CD4-positive, alpha-beta T cell treated with Interleukin-6 at 100 ng/mL for 8 hours (primary cell): ENCODE measurements at places on chromosomes 5 and 9.

DNA sequence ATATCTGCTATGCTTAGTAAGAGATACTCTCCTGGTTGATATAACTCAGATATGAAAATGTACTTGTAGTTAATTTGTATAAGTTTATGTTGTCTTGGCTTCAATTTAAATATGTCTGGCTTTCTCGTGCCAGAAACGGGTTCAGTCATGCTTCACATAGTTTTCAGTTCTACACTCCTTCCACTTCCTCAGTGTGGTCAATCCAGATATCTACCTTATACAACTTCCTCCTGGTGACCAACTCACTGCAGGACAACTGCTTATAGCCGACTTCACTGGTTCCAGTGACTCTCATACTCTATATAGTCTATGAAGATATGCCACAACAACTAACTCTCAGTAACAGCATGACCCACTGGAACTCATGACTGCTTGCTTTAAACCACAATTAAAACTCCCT lies 690.4 kb downstream of the SLCO4C1 start:
- no peak for DNase-seq

- no peak for DNase-seq
Observed at GRCh38 chr9:126974594-126974993, 60.0 kb downstream of the RALGPS1 start.

DNA sequence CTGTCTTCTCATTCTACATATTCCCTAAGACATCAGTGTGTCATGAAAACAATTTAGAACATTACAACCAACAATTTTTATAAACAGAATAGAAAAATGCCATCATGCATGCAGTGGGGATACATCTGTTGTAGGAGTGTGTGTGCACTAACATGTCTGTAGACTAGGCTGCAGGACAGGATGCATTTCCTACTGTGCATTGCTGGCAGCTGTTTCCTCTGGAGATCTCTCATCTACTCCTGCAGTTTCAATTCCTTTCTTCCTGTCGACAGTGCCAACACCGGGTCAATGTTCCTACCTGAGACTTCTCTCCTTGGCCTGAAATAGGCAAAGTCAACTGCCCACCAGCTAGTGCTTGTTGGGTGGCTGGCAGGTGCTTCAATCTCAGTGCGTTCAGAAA lies 69.8 kb downstream of the ANKH start:
- DNase-seq, result no peak

GRCh38 chr9:133948561-133949485 lies 43.3 kb downstream of the VAV2 start:
- no peak for DNase-seq

- no peak for DNase-seq
Observed at GRCh38 chr5:36606428-36607113, at the start of gene SLC1A3. Gene SLC1A3 (plus strand): TSS chr5:36606606. CDS start chr5:36608424, 1,818 bp downstream.

DNA sequence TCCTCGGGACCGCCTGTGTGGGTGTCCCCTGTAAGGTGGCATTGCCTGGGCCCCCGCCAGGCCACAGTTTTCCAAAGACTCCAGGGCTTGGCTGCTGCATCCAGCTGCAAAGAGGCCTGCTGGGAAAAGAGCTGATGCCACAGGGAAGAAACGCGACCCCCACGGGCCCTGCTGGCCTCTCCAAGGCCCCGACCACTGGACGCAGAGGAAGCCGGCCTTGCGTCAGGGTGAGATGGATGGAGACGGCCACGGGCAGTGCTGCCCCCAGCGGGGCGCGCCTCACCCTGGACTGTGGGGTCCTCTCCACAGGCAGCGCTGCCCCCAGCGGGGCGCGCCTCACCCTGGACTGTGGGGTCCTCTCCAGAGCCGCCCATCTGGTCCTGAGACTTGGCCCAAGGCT lies 21.3 kb upstream of the SLC6A19 start:
- DNase-seq, result no peak

GRCh38 chr5:151740958-151741373 lies 17.5 kb downstream of the ATOX1 start:
- no peak for DNase-seq

DNA sequence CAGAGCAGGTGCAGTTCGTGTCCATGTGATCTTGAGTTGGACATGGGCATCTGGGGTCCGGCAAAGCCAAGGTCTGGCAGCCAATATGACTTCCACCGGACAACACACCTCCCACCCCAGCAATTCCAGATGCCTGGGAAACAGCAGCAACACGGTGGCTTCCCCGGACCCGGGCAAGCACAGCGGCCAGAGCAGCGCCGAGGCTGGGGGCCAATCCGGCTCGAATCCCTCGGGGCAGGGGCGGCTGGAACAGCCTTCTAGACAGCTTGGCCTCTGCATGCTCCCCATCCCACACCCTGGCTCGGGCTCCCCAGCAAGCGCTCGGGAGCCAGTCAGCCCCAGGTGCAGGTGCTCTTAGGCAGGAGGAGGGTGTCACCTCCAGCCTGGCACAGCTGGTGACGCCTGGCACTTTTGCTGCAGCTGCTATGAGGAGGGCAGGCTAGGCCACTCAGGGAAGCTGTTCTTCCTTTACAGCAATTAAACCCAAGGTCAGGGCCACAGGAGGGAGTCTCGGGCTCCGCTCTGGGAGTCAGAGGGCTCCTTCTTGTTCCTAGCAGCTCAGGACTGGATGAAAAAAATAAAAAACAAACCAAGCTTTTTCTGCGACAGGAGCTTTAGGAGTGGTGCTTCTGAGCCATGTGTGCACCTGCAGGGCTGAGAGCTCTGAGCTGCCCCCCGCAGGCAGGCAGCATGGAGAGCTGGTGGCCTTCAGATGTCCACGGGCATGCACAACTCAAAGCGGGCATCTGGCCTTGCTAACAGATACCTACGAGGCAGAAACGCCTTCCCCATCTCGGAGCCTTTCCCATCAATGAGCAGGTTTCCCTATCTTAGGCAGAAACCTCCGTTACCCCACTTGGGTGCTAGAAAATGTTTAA lies 28.2 kb downstream of the DBH start:
- no peak for DNase-seq

GRCh38 chr9:2281031-2281802 lies 266.1 kb downstream of the SMARCA2 start:
- no peak for DNase-seq

- DNase-seq, result no peak
Observed at GRCh38 chr9:83445703-83446265, 92.4 kb downstream of the FRMD3 start.

DNA sequence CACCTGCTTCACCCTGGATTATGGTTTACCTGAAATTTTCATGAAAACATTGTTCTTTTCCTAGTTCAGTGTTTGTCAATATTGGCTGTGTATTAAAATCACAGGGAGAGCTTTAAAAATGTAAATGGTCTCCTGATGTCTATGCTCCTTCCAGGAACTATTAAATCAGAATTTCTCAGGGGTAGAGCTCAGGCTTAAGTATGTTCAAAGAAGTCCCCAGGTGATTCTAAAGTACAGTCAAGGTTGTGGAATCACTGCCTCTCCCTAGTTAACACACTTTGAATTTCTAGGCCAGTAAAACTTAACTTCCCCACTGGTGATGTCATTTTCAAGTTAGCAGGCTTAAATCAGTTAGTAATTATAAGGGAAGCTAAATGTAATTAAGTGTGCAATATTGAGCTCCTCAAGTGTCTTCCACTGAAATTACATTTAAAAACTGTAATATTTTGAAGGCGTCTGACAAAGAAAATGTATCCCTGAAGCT lies 150.3 kb upstream of the SLC28A3 start:
- no peak for DNase-seq

DNA sequence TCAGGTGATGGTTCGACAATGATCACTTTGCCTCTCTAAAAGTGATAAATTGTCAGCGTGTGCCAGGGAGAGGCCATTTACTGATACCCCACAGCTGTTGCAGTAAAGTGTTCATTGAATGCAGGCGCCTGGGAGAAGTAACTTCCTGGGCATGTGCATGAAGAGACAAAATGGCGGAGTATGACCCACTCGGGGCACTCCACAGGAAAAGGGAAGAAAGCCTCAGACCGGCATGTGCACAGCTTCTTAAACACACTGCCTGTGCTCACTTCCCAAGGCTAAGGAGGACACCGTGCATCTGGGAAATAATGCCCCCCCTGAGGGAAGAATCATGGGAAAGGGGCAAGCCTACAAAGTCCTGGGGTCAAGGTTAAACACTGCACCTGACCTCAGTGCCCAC lies 329.5 kb downstream of the ICE1 start:
- no peak for DNase-seq

- no peak for DNase-seq
Observed at GRCh38 chr5:1743061-1743768, 56.4 kb downstream of the MRPL36 start.

- no peak for DNase-seq
Observed at GRCh38 chr9:73327149-73327548, 175.5 kb downstream of the ANXA1 start.

- DNase-seq, result no peak
Observed at GRCh38 chr5:72137826-72138409, 30.6 kb downstream of the MAP1B start.

DNA sequence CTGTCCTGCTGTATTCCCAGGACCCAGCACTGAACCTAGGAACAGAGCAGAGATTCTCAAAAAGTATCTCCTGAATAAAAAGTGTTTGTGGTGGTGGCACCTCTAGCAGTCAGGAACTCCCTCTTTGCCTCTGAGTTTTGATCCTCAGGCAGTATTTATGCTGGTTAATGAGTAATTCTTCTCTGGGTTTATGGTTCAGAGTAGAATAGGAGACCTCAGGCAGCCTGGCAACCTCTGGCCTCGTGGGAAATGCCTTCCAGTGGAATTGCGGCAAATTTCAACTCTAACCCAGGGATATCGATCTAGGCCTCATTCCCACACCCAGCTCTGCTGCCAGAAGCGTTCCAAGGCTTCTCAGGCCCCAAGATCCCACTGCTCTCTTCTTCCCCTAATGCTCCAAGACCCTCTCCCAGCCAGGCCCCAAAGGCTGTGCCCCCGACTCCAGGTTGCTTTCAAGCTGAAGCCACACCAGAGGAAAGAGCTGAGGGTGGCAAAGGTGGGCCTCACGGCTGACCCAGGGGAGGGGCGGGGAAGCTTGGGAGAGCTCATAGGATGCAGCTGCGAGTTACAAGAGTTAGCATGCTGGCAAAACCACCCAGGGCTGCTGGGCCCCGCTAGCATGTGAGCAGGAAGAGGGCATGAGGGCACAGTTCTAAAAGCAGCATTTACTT lies 10.9 kb upstream of the HDHD3 start:
- DNase-seq, result no peak

GRCh38 chr9:85430659-85431338 lies 311.0 kb downstream of the AGTPBP1 start:
- no peak for DNase-seq

DNA sequence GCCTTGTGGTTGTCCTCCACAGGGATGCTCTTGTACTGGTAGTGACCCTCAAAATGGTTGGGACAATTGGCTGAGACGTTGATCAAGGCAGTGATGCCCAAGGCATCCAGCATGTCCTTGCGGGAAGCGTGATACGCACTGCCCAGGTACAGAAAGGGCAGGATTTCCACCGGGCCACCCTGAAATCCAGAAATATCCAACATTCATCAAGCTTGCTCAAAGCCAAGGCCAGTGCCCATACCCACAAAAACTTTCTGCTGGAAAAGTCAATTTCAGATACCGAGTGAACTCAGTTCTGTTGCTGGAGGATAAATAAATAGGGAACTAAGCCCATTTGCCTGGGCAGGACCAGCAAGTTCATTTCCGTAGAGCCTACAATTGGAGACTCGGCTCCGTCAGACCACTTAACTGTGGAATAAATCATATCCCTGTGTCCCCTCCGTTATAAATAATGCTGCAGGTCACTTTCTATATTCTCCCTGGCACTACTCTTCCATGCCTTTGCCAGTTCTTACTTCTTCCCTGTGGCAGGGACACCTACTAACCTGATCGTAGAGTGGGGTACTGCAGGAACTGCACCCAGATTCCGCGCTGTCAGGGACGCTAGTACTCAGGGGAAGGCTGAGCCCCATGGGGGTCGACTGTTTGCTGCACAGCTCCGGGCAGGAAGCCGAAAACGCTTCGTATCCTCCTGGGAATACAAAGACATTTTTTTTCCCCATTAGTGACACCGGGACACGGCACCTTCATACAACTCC lies 1.2 kb downstream of the DUSP1 start:
- DNase-seq, result no peak

DNA sequence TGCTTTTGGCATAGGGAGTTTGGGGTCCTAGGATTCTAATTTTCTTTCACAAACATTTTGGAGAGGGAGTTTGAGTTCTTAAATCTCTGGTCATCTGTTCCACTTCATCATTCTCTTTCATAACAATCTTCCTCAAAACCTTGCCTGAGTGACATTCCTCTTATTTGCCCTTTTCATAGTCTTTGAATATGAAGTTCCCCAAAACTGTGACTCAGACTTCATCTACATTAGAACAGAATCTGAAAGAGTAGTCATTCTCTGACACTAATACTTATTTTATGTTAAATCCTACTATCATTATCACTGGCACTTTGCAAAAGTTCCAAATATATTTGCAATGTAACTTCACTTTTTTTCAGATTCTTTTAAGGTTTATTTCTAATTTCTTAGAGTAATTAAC lies 163.8 kb downstream of the CDH10 start:
- no peak for DNase-seq

GRCh38 chr9:113343732-113344231 lies 3.7 kb upstream of the WDR31 start:
- no peak for DNase-seq

DNA sequence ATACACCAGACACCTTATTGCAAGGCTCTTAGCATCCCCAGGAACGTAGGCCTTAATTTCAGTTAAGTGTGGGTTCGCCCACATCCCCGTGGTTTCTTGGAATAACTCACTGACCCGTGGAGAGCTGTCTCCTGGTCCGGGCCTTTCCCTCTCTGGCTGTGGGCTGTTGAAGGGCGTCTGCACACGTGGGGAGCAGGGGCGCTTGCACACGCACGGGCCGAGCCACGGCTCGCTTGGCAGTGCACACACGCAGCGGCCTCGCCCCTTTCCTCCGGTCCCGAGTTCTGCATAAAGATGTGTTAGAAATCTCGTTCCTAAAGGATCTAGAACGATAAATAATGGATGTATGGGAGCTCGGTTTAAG lies 141.9 kb downstream of the PBX3 start:
- DNase-seq, result no peak

- DNase-seq, result no peak
Observed at GRCh38 chr5:60445921-60446320, 254.0 kb downstream of the DEPDC1B start.

- DNase-seq, result no peak
Observed at GRCh38 chr9:68522131-68522530, 18.6 kb downstream of the TMEM252 start.

GRCh38 chr5:27778121-27778520 lies 739.7 kb upstream of the CDH9 start:
- DNase-seq, result no peak

DNA sequence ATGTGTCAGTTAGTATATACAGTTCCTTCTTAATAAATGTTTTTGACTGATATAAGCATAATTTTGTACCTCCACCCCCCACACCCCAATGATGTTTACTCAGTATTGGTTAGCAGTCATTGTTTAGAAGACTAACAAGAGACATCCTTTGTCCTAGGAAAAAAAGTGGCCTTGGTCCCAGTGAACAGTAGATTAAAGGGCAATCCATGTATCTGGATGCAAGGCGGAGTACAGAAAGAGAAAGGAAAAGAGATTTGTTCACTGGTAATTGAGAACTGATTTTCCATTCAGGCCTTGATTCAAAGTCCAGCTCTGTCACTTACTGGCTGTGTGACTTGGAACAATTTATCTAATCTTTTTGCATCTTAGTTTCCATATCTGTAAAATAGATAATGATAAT lies 4.6 kb downstream of the RALGPS1 start:
- no peak for DNase-seq

- DNase-seq, result no peak
Observed at GRCh38 chr9:121538221-121538620, 38.6 kb upstream of the GGTA1 start.
